ENCODE measurements at places on chromosomes 2 and 18. TPM values are rescaled to one million over a fixed set of nuclear protein-coding genes. Genes with fewer than 3 reads are reported as not detected.

DNA sequence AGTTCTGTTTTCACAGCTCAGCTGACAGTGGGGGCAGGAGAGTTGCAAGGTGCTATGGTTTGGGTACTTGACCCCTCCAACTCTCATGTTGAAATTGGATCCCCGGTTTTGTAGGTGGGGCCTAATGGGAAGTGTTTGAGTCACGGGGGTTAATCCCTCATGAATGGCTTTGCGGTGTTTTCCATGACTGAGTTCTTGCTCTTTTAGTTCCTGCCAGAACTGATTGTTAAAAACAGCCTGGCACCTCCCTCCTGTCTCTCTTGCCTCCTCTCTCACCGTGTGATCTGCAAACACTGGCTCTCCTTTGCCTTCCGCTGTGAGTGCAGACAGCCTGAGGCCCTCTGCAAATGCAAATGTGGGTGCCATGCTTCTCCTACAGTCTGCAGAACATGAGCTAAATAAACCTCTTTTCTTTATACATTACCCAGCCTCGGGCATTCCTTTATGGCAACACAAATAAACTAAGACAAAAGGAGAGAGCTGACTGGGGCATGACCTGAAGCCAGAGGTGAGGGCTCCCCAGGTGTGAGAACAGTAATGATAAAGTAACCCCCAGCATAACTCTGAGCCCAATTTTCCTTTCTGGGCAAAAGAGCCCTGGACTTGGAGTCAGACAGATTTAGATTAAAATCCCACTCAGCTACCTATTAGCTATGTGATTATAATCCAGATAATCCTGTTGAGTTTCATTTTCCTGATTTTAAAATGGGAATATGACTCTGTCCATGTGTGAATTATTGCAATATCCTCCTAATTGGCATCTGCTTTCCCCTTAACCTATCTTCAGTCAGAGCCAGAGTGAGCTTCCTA is 64.9 kb upstream of the CAPN13 start:
- H3K36me3 ChIP-seq: no peaks in the 10 kb centered on the region
- no peaks in the 10 kb centered on the region for H3K4me1 ChIP-seq
- no peak overlapping the region for H3K27ac ChIP-seq
- H3K4me3 ChIP-seq: no peak overlapping the region
- no peaks in the 10 kb centered on the region for H3K27me3 ChIP-seq
- DNase-seq: no peak

GRCh38 chr2:219634171-219634940 is 6.9 kb downstream of the SLC4A3 start:
- no peaks in the 10 kb centered on the region for H3K36me3 ChIP-seq
- no peak overlapping the region for H3K4me3 ChIP-seq
- DNase-seq: no peak
- H3K27me3 ChIP-seq: no peaks in the 10 kb centered on the region
- H3K27ac ChIP-seq: no peak overlapping the region
- no peaks in the 10 kb centered on the region for H3K4me1 ChIP-seq

DNA sequence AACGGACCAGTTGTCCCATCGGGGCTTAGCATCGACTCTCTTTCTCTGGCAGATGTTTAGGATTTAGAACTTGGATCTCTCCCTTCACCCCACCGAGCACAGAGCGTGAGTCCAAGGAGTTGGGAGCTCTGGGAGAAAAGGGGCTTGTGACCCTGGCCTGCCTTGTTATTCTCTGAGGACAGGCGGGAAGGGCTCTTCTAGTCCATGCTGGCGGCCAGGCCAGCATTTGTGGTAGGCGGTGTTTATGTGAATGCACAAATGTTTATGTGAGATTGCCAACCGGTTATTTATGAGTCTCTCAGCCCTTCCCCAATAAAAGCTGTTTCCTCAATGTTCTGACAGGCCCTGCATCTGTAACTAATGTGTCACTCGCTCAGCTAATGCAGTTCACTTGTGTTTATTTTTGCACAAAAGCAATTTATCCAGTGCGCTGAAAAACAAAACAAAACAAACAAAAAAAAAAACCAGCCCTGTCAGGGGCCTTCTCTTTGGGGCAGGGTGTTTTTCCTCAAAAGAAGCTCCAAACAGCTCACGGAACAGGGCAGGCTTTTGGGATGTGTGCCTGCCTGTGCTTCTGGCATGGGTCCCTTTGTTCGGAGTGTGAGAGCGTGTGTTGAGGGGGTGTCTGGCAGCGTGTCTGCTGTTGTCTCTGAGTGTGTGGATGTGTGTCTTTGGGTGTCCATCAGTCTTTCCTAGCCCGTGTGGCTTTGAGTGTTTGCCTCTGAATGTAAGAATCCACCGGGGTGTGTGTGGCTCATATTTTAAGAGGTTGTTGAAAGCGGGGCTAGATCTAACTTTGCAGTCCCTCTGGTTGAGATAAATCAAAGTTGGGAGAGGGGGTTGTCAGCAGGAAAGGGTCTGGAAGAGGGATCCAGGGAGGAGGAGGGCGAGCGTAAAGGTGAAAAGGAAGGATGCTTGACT is 52.8 kb upstream of the HAAO start:
- no peak for DNase-seq
- H3K27me3 ChIP-seq: no peaks in the 10 kb centered on the region
- H3K4me1 ChIP-seq: no peaks in the 10 kb centered on the region
- no peaks in the 10 kb centered on the region for H3K36me3 ChIP-seq
- H3K27ac ChIP-seq: no peak overlapping the region

DNA sequence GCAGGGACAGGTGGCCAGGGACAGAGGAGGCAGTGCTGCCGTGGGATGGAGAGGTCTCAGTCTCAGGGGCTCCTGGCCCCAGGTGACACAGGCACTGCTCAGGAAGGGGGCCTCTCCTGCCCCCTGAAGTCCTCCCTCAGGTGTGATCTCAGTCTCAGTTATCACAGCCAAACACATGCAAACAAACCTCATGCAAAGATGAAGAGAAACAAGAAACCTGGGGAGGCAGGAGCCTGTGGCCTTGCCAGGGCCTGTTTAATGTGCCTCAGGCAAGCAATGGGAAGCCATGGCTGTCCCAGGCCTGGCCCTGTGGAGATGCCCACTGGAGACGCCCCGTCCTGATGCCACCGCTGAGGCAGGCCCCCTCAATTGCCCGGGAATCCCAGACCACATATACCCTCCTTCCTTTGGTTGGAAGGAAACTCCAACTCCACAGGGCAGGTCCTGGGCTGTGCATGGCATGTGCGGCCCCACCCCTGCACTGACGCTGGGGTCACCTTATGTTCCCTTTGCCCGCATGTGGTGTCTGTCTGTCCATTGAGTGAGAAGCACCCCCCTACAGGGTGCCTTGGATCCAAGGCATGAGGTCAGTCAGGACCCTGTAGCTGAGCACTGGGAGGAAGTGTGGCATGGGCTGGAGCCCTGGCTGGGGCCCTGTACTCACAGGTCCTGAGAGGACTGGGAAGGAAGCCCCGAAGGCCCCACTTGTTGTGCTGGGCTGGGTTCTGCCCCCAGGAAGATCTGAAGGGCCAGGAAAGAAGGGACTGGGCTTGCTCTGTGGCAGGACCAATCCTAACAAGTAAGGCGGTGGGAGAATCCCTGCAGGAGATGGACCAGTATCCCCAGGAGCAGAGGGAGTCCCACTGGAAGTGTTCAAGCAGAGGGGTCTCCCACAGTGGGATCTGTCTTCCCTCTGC is 68.8 kb upstream of the RAB6C start:
- H3K36me3 ChIP-seq: no peaks in the 10 kb centered on the region
- H3K27ac ChIP-seq: no peak overlapping the region
- no peak for DNase-seq
- no peaks in the 10 kb centered on the region for H3K27me3 ChIP-seq

DNA sequence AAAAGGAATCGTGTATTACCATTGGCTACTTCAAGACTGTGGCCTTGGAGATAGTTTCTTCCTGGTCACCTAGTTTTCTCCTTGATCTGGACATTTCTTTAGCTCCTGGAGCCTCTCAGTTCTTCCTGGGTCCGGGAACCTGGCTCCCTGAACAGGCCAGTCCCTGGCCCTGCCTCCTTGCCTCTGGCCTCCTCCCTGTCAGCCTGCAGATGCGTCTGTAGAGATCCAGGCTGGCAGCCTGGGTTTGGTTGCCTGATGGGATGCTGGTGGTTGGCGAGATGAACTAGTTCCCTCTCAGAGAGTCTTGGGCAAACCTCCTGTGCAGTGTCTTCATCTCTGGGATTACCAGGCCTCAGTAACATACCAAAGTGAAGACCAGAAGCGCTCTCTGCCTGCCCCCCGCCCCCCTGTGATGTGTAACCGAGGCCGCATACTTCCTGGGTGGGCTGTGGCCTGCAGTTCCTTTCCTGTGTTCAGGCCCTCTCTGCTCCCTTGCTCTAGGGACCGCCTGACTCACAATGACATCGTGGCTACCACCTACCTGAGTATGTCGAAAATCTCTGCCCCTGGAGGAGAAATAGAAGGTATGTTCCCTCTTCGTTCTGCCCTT is 85.4 kb downstream of the DYSF start:
- no peaks in the 10 kb centered on the region for H3K36me3 ChIP-seq
- no peak for DNase-seq
- H3K4me3 ChIP-seq: no peak overlapping the region
- H3K27me3 ChIP-seq: no peaks in the 10 kb centered on the region

GRCh38 chr2:228860601-228861285 is 410.3 kb downstream of the PID1 start:
- no peak for DNase-seq
- H3K27me3 ChIP-seq: no peaks in the 10 kb centered on the region
- H3K27ac ChIP-seq: no peak overlapping the region
- no peak overlapping the region for H3K4me3 ChIP-seq
- no peaks in the 10 kb centered on the region for H3K36me3 ChIP-seq

Gene ALPP
- total RNA-seq: 0.24 TPM

Gene PLEKHM3
- total RNA-seq: 6.5 TPM

Gene IKZF2
- 7.3 TPM for total RNA-seq

Gene TMEM247
- not detected for total RNA-seq

Gene ALLC
- not detected for total RNA-seq

Gene LOXL3
- 0.50 TPM for total RNA-seq

Gene MAP3K19
- not detected for total RNA-seq
